ENCODE measurements at places on chromosomes 5 and 9.

DNA sequence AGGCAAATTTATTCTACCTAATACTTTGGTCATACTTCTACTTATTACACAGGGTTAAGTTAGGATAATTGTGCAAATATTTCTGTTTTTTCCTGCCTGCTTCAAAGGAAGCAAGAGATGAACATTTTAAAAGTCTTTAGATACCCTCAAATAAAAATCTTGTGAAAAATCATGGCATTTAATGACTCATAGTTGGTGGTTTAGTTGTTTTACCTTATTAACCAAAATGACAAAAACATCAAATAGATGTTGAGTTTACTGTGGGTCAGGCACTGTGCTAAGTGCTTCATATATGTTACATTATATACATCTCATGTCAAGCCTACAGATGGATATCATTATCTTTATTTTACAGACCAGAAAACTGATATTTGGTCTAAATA lies 54.4 kb downstream of the ZNF474 start:
- no peak for DNase-seq

DNA sequence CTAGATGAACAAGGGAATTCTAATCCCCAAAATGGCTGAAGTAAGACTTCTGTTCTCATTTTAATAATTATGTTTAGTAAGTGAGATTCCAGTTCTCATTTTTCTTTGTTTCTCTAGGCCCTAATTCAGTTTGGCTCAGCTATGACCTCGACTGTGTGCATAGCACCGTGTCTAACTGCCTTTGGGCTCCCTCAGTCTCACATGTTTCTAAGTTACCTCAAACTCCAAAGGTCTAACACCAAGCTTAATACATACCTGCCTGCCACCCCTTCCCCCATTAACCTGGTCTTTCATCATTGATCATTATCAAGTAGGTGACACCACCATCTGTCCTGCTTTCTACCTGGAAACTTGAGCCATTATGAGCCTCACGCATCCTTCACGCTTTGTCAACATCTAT lies 273.2 kb downstream of the SAXO1 start:
- no peak for DNase-seq

- no peak for DNase-seq
These were observed 2.8 kb upstream of the DIPK1B start for GRCh38 chr9:136709454-136710109.

DNA sequence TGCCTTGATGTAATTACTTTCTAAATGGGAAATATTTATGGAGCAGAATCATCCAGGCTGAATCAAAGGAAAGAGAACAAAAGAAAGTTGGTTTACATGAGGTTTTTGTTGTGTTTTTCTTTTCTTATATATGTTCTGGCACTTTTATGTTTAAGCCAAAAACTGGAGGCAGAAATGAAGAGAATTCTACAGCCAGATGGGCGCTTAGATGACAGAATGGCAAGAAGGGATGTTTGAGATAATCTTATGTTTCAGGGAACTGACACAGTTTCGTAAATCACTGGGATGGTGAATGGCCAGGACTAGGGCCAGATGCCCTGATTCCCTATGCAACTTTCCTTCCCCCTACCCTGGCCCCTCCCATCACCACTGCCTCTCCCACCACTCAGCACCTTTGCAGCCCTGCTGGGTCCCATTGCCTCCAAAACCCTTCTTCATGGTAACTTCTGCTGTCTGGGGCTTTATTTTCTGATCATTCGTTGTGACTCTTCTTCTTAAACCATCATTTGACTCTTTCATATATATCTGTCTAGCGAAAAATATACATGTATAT lies 111.8 kb downstream of the EFNA5 start:
- no peak for DNase-seq

DNA sequence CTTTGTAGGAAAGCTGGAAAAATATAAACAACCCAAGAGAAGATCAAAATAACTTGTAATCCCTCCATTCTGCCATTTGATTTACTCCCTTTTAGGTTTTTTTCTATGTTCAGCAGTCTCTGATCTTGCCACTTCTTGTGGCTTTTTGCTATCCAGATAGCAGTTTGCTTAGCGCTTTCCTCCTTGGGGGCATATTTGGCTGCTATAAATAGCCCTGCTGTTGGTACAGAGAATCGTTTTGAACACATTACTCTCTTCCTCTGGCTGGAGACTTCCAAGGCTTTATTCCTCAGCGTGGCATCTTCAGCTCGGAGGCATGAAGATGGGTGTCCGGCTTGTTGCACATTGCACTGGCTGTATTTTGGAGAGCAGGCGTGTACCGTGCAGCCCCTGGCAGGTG lies 38.6 kb downstream of the HMCN2 start:
- no peak for DNase-seq

- DNase-seq, result no peak
These were observed 64.4 kb upstream of the COL15A1 start for GRCh38 chr9:98879094-98879962.

DNA sequence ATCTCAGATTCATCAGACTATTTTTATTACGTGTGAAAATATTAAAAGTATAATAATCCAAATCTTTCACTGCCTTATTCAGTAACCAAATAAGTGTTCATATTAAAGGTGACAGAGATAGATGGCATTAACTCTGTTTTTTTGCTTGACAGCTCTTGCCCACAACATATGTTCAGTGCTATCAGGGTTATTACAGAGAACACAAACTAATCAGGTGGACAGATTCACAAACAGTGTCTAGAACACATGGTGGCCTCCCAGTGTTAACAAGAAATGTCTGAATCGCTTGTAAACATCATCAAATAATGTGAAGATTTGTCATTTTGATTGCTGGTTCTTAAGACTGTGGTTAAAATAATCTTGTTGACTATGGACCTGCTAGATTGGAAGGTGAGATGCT lies 609.1 kb upstream of the GRAMD2B start:
- no peak for DNase-seq

DNA sequence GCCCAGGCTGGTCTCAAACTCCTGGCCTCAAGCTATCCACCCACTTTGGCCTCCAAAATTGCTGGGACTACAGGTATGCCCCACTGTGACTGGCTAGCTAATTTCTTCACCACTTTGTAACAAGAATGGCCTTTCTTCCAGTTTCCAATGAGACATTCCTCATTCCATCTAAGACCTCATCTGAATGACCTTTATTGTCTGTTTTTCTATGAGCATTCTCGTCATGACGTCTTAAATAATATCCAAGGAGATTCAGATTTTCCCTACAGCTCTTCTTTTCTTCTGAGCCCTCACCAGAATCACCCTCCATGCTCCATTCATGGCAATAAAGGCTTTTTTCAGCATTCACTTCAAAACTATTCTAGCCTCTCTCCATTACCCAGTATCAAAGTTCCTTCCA lies 30.2 kb upstream of the STK32A start:
- no peak for DNase-seq

GRCh38 chr5:167752936-167753335 lies 538.5 kb upstream of the WWC1 start:
- no peak for DNase-seq

- DNase-seq, result no peak
These were observed 161.6 kb downstream of the COL23A1 start for GRCh38 chr5:178428341-178429155.

- no peak for DNase-seq
These were observed 97.6 kb upstream of the SEMA6A start for GRCh38 chr5:116672203-116672602.

DNA sequence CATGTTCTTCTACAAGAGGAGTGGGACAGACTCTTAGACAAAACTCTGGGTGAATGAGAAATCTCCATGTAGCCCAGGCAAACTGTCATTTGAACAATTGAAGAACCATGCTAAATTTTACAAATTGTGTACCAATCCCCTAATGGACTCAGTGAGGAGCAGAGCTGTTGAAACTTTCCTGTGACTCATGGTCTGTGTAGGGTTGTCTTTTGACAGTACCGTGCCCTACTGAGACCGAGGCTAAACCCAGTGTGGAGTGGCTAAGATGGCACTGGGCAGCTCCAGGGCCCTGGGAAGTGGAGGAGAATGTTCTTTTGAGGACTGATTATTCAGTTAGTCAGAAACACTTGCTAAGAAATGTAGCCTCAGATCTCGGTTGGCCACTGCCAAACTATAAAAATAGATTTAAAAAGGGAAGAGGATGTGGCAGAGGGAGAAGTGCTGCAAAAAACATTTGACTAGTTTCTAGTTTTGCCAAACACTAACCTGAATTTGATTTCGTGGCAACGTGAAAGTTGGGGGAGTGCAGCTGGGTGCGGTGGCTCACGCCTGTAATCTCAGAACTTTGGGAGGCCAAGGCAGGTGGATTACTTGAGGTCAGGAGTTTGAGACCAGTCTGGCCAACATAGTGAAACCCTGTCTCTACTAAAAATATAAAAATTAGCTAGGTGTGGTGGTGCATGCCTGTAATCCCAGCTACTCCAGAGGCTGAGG lies 24.7 kb downstream of the POU4F3 start:
- no peak for DNase-seq

- no peak for DNase-seq
These were observed 288.3 kb upstream of the MPDZ start for GRCh38 chr9:13567833-13568232.

GRCh38 chr9:124574534-124575375 lies 67.6 kb upstream of the NR5A1 start:
- no peak for DNase-seq

DNA sequence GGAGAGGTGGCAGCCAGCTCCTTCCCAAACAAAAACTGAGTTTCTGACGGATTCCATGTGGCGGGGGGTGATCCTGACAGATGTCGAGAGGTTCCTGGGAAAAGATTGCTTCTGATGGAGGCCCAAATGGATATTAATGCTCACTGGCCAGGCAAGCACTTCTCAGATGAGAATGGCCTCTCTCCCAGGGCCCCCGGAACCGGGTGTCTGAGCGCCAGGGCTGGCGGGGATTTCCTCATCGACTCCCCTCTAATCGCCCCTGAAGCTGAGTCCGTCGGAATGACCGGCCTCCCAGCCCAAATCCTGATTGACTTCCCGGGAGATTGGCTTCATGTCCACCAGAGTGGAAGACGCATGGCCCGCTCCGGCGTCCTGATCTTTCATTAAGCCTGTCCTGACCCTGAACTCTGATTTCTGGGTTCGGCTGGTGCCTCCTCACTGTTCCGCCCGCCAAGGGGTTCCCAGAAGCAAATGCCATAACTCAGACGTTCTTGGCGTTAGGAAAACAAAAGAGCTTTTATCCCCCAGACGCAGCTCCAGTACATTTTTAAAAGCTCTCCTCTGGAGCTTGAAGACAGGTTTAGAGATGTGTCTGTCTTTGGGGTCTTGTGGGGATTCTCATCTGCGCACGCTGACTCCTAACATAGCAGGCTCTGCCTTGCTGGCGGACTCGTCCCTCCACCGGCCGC lies 17.6 kb downstream of the FIBCD1 start:
- no peak for DNase-seq

- no peak for DNase-seq
These were observed 37.8 kb downstream of the FAM78A start for GRCh38 chr9:131238402-131239021.

GRCh38 chr5:135373736-135374515 lies 25.1 kb downstream of the MACROH2A1 start:
- no peak for DNase-seq

DNA sequence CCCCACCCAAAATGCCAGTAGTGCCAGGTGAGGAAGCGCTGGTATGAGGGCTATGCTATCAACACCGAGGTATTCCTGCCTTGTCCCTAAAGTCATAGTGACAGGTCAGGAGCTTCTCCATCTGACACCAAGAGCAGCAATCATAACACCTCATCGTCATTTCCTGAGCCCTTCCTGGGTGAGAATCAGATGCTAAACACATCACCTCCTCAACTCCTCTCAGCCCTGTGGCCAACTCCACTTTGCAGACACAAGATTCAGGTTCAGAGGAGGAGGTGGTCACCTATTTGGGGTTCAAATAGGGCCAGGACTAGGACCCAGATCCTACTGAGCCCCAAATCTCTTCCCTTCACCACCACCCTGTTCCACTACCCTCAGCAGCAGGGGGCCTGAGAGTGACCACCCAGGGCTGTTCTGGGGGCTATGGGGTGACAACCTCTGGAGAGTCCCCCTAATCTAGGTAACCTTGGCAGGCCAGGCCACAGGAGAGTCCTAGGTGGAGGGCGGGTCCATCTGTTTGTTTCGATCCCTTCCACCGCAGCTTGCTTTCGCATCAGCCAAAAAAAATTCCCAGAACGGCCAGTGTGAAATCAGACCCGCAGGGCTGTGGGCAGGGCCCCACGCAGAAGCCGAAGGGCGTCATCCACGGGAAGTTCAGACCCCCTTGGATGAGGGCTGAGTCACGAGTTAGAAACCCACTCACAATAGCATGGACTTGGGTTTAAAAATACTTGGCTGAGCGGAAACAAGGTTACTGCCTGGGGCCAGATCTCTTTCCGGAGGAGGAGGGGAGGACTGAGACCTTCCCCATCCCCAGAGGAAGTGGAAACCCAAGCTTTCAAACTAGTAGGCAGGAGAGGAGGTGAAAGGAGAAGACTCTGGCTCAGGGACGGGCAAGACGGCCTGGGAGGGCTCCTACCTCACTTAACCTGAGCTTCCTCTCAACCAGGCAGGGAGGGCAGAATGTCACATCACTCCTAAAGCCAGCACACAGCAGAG lies 8.7 kb downstream of the STK10 start:
- DNase-seq, result no peak

DNA sequence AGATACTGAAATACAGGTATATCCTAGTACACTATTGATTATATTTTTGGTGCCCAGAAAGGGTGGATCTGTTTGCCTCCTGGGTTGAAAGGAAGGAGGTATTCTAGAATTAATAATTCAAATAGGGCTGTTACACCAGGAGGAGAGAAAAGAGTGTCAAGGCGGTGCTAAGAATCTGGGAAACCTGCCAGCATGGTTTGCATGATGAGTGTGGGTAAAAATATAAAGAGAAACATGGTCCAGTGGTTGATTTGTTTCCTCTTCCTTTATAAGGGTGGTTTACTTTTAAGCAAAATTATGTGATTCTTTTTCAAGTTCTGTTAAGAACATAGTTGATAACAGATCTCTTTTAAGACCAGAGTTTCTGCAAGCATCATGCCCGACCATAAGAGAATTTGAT lies 69.4 kb upstream of the NFIB start:
- DNase-seq, result no peak

DNA sequence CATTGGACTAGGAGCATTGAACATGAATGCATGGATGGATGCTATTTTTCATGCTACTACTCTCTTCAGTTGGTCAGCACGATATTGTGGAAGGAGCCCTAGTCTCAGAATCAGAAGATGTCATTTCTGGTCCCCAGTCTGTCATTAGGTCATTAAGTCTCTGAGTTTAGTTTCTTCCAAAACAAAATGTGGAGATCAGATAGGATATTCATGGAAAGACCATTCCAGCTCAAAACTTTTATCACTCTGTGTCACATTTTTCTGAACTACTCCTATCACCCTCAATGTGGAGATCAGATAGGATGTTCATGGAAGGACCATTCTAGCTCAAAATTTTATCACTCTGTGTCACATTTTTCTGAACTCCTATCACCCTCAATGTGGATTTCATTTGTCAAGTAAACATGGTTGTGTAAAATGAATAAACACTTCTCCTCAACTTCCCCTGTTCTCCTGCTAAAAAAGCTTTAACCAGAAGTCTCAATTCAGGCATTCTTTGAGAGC lies 296.8 kb downstream of the MRPS30 start:
- no peak for DNase-seq

GRCh38 chr9:33106372-33106771 lies 29.9 kb upstream of the SMU1 start:
- no peak for DNase-seq

GRCh38 chr9:80644044-80644443 lies 1045.3 kb downstream of the TLE1 start:
- DNase-seq, result no peak

- no peak for DNase-seq
These were observed 69.3 kb downstream of the SLC1A1 start for GRCh38 chr9:4559261-4560182.

GRCh38 chr5:116645627-116646026 lies 71.0 kb upstream of the SEMA6A start:
- DNase-seq, result no peak

GRCh38 chr9:135608294-135608998 lies 30.9 kb downstream of the GLT6D1 start:
- no peak for DNase-seq

All from cortex of kidney (tissue), 1 donor.